ENCODE measurements at places on chromosomes 2 and 18.

GRCh38 chr2:60834270-60834717 is 47.1 kb upstream of the REL start:
- DNase-seq: peak; percentile 18

- DNase-seq: no peak
These were observed 5.4 kb upstream of the RNASEH1 start for GRCh38 chr2:3563521-3563976.

DNA sequence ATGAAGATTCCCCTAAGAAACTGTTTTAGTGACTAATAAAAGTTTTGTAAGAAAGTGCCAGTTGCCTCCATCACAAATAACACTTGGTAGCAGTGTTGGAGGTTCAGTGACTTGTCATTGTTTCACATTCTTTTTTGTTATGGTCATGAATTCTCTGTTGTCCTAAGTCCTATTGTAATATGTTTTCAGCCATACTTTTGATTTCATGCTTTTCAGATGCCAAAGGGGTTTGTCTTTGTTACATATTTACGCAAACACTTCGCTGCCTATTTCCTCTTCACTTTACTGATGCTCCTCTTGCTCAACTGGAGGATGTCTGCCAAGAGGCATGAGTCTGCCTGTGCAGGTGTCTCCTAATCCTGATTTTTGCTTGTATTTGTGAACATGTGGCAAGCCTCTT is 66.6 kb downstream of the PHLPP1 start:
- DNase-seq: no peak

- no peak for DNase-seq
These were observed 43.7 kb upstream of the ZBTB7C start for GRCh38 chr18:48452861-48453323.

- DNase-seq: no peak
These were observed 56.7 kb downstream of the GPR39 start for GRCh38 chr2:132473174-132473883.

GRCh38 chr2:48965204-48965603 is 189.1 kb downstream of the FSHR start:
- DNase-seq: no peak

GRCh38 chr18:22182884-22183697 is 13.7 kb downstream of the GATA6 start:
- no peak for DNase-seq

DNA sequence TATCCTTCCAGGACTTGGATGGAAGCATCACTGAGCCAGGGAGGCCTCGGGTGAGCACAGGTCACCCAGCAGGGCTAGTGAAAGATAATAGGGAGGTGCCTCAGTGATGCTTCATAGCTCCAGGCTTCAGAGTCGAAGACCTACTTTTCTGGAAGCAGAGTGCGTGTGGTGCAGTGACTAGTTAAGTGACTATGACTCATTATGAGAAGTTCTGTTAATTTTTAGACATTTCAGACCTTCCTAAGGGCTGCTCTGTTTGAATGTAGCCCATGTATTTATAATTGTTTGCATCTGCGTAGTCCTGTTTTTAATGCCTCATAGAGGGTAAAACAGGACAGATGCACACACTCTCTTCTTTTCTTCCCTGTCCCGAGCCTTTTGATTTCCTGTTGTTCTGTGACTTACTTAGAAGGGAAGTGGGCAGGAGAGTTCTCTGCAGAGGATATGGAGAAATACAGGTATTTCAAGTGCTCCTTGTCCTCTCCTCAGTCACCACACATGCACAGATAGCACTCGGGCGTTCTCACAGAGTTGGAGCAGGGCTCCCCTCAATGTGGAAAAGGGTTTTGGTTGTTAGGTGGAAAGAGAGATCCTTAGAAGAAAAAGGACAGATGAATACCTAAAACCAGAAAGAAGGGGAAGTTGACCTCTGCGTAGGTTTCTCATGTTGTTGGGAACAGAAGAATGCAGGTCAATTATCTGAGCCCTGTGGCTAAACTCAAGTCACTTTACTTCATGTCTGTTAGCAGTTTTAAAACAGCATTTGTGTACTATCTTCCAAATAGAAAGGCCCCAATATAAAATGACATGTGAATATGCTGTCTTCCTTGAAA is 34.7 kb downstream of the RALB start:
- DNase-seq: no peak
